Activated naive CD4-positive, alpha-beta T cell (primary cell): ENCODE measurements at places on chromosomes 6 and 20.
A peak's percentile ranks its signal among the peaks of the same experiment; 100 is the strongest.

DNA sequence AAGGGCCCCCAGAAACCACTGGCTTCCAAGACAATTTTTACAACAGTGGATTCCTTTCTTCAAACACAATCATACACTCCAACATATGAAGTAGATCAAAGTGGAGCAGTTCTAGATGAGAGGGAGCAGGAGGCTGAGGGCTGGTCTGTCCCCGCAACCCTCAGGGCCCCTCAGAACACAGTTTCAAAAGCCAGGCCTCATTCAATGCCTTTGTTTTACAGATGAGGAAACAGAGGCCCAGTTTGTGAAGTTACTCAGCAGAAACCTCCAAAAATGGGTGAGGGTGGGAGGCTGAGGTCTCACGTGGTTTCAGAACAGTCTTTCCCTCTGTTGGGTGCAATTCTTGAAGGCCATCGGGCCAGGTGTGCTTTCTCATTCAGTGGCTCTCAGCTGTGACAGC lies 134.9 kb downstream of the SCML4 start:
- no peak for DNase-seq

DNA sequence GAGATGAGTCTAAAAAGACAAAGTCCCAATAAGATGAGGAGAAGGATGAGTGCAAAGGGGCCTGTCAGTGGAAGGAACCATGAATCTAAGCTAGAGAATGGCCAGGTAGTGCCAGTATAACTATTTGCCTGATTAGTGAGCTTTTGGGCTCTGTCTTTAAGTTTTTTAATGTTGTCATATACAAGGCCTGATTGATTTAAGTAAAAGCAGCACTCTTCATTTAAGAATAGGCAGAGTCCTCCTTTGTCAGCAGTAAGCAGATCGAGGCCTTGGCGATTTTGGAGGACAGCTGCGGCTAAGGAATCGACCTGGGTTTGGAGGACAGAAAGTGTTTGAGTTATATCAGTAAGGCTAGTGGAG lies 753.4 kb upstream of the ADGRB3 start:
- DNase-seq = no peak

- no peak for DNase-seq
These were observed 25.1 kb upstream of the SLC17A3 start for GRCh38 chr6:25899123-25899522.

- no peak for DNase-seq
These were observed 194.0 kb downstream of the PKHD1 start for GRCh38 chr6:51893366-51893765.

DNA sequence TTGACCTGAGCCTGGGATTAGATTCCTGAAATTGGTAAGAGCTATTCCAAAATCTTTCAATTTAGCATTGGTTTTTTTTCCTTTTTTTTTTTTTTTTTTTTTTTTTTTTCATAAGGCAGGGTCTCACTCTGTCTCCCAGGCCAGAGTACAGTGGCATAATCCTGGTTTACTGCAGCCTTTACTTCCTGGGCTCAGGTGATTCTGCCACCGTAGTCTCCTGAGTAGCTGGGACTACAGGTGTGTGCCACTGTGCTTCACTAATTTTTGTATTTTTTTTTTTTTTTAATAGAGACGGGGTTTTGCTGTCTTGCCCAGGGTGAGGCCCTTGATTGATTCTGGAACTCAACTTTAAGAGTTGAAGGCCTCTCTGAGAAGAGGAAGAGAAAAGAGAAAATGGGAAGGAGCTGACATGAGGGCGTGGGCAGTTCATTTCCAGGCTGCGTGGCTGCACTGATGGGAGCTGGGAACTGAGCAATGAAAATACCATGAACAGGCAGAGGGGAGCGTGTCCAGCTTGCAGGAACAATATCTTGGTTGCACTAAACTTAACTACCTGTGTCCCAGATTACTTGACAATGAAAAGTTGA lies 24.6 kb downstream of the KDM1B start:
- no peak for DNase-seq

DNA sequence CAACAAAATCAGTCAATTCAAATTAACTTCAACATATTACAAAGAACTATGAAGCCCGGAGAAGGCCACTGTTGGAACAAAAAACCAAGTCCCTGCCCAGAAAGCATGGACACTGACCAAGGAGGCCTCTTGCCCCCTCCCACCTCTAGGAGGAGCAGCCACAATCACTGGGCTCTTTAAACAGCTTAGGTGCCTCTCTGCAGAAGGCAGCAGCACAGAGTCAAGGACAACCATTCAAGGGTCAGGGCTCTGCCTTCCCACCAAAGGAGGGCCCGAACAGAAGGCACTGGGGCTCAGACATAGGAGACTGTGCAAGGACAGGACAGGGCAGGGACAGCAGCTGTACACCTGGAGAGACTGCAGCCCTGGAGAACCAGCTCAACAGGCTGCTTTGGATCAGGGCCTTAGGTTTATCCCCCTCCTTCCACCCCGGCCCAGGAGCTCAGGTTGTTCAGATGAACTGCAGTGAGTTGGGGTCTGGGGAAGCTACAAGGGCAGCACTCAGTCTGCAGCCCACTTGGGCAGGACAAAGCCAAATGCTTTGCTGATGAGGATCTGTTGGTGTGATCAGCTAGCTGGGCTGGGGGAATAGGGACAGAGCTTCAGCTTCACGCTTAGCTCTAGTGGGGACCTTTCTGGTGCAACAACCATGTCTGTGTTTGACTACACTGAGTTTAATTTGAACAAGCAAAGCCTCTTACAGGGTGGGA lies 17.8 kb downstream of the TOMM34 start:
- DNase-seq = no peak

DNA sequence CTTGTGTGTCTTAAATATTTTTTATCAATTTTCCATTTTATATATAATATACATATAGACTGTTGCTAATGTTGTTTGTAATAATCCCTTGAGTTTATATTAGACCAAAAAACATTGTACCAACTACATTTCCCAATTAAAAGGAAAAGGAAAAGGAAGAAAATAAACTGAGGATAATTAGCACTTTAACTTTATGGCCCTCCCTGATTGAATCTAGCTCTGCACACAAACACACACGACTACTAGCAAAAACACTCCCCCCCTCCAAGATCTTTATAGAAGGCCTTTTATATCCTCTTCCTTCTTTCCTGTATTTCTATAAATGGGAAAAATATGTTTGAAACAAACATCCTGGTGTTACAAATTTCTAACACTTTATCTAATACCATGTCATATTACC lies 276.8 kb downstream of the NKAIN2 start:
- no peak for DNase-seq

GRCh38 chr6:13508711-13509705 lies 21.6 kb upstream of the GFOD1 start:
- DNase-seq = no peak

- no peak for DNase-seq
These were observed 49.6 kb upstream of the RIPOR2 start for GRCh38 chr6:24985323-24985722.

- DNase-seq = no peak
These were observed 121.2 kb downstream of the PXDC1 start for GRCh38 chr6:3630258-3630835.

GRCh38 chr6:140542863-140543262 lies 1168.4 kb upstream of the CITED2 start:
- no peak for DNase-seq

DNA sequence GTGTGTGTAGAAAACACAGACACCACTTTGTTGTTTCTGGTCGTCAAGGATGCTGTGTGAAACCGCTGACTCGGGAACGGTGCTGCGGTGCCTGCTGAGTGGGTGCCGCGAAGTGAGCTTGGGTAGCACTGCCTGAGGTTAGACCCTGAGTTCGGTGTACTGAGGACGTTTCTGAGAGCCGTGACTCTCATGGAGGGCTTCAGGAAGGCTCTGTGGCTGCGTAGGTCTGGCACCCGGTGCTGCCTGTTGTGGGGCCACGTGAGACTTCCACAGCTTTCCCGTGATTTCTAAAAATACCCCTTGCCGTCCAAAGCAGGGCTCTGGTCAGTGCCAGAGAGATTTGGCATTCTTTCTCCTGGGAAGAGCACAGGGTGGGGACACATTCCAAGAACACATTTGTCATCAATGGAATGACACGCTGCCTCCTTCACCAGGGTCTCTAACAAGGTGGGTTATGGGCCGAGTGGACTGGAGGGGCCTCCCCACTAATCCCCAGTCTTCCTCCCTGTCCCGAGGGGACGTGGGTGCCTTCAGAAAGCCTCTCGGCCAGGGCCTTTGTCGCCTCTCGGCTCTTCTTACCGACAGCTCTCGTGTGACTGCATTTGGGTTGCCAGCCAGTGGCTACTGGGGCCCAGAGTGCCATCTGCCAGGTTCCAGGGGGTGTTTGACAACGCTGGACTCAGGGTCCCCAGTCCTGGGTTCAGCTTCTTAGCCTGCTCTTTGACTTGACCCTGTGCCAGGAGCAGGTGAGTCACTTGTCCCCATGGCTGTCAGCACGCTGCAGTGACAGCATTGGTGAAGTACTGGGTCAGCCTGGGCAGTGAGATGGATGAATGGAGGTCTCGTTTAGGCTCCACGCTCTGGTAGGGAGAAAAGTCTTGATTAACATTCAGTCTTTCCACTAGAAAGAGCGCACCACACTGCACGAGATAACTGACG lies 62.2 kb downstream of the SYNJ2 start:
- DNase-seq = no peak

DNA sequence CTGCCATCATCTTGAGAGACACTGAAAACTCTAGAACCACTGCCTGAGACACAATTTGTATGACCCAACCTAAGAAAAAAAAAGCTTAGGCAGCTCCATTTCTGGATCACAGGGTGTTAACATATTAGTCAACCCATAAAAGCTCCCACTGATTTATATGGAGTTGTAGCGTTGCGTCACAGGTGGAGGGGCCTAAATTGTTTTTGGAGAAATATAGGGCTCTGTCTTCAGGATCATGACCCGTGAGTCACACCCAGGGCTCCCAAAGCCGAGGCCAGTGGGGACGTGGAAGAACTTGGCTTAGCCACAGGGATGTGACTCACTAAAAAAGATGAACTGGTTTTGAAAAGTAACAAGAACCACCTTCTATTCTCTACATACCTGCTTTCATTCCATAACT lies 116.5 kb upstream of the BMP2 start:
- DNase-seq = no peak

- DNase-seq = peak; percentile 22
These were observed 29.0 kb downstream of the MOCS3 start for GRCh38 chr20:50987493-50988210.

DNA sequence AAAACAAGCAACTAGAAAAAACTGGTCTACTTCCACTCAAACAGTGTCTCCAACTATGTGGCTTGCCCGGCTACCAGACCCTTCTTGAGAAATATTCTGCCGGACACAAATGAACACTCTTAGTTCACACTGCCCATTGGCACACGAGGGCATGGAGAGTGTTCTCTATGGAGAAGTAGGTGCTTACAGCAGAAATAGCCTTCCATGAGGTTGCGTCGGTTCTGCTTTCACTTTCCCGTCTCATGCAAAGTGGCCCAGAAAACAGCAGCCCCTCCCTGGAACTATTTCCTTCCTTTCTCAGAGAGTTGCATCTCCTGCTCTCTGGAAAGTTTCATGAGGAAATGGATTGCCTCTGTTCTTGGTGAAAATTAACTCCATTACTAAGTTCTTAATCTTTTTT lies 9.5 kb upstream of the HLA-DOA start:
- no peak for DNase-seq
